Foreskin fibroblast (primary cell): ENCODE measurements at places on chromosomes 6 and 20.

DNA sequence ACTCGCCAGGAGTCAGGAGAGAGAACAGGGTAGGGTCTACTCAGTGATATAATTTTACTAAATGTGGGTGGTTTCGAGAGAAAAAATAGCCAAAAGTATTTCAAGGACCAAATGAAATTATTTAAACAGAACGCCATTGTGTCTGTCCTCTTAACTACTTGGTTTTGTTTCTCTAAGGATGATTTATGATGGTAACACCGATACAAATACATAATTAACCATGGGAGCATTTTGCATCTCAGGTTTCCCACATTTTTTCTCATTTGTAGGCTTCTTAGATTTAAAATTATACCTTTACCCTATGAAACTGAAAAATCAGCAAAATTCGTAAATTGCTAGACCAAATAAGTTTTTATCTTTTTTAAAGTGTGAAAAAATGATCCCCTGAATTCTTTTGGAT is 188.2 kb downstream of the ZFP64 start:
- DNase-seq, result no peak

- DNase-seq, result peak; percentile 63
Measured at GRCh38 chr6:143283887-143284645, 166.4 kb downstream of the ADAT2 start.

- DNase-seq, result no peak
Measured at GRCh38 chr6:2523061-2523460, 227.7 kb downstream of the MYLK4 start.

DNA sequence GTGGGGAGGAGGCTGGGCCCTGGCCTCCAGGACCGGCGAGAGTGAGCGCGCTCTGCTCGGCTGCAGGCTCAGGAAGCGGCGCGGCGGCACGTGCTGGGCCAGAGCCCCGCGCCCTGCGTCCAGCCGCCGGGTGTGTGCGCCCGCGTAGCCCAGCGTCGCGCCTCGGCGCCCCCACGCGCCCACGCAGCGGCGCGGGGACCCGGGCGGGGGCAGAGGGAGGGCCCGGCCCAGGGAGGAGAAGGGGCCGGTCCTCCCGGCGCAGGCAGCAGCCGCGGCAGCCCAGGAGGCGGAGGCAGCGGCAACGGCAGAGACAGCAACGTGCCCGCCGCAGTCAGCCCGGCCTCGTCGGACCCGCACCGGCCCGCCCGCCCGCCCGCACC is at the start of gene EYA2:
Gene EYA2 (plus strand): TSS at position 265 of the 380 bp plus-strand sequence. CDS start 95,168 bp downstream, outside the sequence.
- DNase-seq, result no peak

GRCh38 chr20:63968928-63969760 is 586 bp downstream of the ZNF512B start:
- peak; percentile 29 for DNase-seq

DNA sequence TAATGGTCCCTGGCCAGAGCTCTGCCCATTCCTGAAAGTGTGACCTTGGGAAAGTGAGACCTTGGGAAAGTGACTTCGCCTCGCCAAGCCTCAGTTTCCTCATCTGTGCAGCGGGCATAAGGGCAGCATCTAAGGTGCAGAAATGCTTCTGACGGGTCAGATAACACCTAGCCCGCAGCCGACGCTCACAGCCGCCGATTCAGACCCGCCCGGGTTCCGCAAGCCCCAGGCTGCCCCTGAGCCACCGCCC is 486 bp downstream of the FKBP1A start:
- DNase-seq, result no peak

DNA sequence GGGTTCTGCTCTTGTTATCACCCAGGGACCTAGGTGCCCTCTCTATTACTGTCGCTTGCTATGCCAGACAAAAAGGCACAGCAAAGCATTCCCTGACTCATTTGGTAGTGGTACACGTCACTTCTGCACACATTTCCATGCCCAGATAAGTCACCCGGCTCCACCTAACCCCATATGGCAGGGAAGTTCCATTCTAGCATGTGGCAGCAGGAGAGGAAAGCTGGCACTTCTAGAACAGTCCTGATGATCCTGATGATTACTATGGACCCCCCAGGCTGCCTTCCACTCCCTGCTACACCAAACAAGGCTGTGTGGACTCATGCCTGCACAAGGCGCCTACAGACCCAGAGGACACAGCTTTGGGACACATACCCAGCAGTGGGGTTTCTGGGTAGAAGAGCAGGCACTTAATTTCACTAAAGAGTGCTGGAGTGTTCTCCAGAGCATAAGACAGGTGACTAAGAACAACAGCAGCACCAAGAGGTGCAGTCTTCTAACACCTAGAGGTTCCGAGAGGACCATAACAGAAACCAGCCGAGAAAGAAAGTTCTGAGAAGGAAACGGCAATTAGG is 53.5 kb upstream of the NELFCD start:
- DNase-seq, result no peak

DNA sequence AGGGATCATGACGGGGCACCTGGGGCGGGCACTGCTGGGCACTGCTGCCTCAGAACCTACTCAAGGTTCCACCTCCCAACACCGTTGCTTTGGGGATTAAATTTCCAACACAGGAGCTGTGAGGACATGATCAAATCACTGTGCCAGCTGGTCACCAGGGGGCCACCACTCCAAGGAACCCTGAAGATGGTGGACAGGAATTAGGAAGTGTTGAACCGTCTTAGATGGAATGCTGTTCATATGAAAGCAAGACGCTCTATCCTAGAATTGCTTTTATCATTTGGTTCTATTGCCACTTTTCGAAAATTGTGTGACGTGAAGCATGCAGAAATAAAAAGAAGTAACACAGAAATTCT is 140.3 kb downstream of the DLL1 start:
- DNase-seq, result no peak

- DNase-seq, result no peak
Measured at GRCh38 chr6:32382757-32383420, 11.2 kb upstream of the TSBP1 start.

DNA sequence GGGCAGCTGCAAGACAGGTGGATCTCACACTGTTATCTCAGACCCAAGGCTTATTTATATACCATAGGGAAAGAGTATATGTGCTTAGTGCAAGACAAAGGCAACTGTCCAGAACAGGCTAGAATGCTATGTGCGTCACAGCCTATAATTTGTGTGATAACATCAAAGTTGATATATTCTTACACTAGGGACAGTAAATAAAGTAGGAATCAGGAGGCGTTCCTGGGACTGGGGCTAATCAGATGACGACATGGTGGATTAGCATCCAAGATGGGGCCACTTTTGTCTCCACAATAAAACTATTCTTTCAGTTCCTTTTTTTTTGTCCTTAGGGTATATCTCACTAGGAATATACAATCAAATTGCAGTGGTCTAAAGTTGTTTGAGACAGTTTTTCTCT is 54.9 kb upstream of the IER3 start:
- no peak for DNase-seq

DNA sequence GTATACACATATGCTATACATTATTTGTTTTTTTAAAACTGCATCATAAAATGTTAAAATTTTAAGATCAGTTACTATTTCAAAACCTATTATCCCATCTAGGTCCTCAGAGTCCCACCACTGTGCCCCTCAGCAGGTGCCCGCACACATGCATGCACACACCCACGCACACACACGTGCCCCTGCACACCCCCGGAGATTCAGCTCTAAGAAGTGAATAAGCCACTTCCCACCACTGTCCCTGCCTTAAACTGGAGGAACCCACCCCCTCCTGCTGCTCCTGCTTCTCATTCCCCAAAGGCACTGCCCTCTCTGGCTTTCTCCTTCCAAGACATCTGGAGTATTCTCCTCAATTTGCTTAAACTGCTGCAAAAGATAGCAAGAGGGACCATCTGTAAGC is 5.4 kb upstream of the FAM210B start:
- DNase-seq, result no peak

DNA sequence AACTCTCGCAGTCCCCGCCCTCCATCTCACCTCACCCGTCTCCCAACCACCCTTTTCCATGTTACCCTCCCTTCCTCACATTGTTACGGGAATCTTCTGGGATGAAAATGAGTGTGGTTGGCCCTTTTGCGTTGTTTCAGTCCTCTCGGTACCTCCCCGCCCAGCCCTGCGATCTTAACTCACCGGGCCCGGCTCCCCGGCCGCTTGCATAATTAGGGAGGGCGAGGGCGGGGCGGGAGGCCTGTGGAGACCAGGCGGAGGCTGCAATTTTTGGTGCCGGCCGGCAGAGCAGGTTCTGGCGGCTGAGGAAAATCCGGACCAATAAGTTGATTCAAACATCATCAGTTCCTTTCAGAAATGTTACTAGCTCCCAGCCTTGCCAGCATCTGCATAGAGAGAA is 25.2 kb downstream of the TFAP2B start:
- no peak for DNase-seq

- DNase-seq, result no peak
Measured at GRCh38 chr20:52924411-52925271, 47.5 kb upstream of the TSHZ2 start.

DNA sequence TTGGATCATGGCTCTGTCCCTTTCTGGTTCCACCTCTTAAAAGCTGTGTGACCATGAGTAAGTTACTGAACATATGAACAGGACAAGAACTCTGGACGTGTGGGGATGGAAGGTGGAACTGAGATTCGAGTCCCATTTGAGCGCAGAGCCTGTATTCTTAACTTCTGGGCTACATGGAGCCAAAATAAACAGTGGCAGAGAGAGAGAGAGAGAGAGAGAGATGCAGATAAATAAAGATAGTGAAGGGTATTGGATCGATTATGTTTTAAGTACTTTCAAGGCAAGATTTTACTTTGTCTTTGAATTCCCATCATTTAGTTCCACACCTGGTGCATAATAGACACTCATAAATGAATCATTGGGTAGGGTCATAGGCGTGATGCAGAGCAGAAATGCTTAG is 39.7 kb downstream of the SLC35D3 start:
- DNase-seq, result no peak

- peak; percentile 49 for DNase-seq
Measured at GRCh38 chr20:25336561-25337422, 53.8 kb downstream of the ABHD12 start.

DNA sequence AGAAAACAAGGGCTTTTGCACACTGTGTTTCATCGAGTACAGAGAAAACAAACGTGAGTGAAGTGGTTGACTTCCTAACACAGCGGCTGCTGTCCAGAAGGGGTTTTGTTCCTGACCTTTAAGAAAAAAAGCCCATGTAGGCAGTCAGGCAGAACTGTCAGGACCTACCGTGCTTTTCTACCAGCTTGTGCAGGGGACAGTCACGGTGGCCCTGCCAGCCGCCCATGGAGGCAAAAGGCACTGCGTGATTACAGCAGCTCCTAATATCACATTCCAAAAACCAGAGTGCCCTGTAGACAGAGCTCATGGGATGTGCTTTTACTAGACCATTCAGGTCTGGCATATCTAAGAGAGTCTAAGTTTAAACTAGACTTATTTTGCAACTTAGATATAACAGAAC is 12.2 kb downstream of the TNFAIP3 start:
- no peak for DNase-seq

DNA sequence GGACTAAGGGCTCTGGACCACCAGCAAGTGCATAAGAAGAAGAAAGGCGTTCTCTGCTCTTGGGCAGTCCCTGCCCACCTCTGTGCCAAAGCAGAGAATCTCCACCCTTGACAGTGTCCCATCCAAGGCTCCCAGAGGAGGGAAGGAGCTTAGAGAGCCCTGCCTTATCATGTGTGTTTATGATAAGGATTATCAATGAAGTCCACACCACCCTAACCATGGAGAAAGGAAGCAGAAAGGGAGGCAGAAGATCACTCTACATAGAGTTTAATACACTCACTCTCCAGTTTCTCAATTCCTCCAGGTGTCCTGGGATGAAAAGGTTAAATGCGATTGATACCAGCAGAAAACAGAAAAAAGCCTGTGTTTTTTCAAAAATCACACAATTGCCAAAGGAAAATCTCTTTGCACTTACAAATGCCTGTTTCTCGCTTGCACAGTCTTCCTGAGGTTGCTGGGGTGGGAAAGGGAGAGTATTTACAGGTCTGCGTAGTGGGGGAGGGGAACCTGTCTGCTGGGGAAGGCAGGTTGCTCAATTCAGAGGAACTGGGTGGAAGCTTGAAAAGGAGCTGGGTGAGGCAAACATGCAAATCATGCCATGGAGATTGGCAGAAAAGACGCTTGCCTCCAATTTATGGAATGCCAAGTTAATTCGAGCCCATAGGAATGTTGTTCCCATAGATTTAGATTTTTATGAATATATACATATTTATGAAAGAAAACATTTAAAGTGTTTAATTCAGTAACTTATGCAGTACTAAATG is 104.0 kb downstream of the EYA2 start:
- DNase-seq, result no peak
